WTC11 (cell line): ENCODE measurements at places on chromosomes 2 and 18. TPM values are rescaled to one million over a fixed set of nuclear protein-coding genes. Genes with fewer than 3 reads are reported as not detected.

The ITGB6 gene
- total RNA-seq: 0.07 to 0.14 TPM in 2 of 3 replicates, not detected in the other

The AQP12A gene
- total RNA-seq: not detected in 3 replicates

The IL1RL1 gene
- total RNA-seq: 0.05 TPM in 1 of 3 replicates, not detected in the others

The IL36A gene
- total RNA-seq: not detected in 3 replicates

DNA sequence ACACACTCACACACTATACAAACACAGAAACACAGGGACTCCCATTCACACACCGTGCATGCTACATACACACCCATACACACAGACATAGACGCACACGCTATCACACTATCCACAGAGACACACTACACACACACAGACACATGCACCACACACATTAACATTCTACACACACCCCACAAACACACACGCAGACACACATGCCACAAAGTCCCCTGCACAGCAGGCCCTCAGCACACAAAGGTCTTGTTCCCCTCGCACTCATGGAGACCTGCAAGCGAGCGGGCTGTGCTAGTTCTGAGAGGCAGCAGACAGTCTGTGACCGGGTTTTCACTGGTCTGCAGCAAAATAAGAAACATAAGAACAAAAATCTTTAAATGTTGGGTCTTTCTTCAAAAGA, 429.6 kb upstream of the SALL3 start:
- no peak for DNase-seq

GRCh38 chr2:21467910-21468309, 344.1 kb downstream of the TDRD15 start:
- DNase-seq: no peak

GRCh38 chr2:10026940-10027569, 16.3 kb upstream of the KLF11 start:
- no peak for DNase-seq

GRCh38 chr2:128646691-128647090, 328.0 kb upstream of the HS6ST1 start:
- no peak for DNase-seq

- DNase-seq: no peak
Measured at GRCh38 chr2:84894758-84895520, 10.5 kb upstream of the TMSB10 start.

- DNase-seq: no peak
Measured at GRCh38 chr18:45519411-45520280, 95.6 kb upstream of the SLC14A2 start.

- no peak for DNase-seq
Measured at GRCh38 chr2:74051504-74051903, 66.8 kb downstream of the TET3 start.

DNA sequence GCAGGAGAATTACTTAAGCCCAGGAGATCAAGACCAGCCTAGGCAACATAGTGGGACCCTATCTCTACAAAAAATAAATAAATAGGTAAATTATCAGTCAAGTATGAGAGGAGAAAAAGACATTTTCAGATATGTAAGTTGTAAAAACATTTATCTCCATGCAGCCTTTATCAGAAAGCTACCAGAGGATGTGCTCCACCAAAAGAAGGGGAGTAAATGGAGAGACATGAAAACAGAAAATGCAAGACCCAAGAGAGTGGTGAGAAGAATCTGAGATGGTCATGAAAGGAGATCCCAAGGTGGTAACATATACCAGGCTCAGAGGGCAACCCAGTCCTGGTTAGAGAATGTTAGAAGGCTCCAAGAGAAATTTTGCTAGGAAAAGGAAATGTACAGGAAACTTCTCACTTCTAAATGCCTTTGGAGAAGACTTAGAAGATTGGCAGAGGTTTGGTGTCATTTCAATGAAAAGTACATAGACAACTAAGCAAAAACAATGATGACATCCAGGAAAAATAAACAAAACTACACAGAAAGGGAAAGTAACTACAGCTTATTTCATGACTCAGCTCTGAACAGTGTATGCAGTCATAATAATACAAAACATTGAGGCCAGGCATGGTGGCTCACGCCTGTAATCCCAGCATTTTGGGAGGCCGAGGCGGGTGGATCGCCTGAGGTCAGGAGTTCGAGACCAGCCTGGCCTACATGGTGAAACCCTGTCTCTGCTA, 19.5 kb downstream of the CIB4 start:
- DNase-seq: no peak

DNA sequence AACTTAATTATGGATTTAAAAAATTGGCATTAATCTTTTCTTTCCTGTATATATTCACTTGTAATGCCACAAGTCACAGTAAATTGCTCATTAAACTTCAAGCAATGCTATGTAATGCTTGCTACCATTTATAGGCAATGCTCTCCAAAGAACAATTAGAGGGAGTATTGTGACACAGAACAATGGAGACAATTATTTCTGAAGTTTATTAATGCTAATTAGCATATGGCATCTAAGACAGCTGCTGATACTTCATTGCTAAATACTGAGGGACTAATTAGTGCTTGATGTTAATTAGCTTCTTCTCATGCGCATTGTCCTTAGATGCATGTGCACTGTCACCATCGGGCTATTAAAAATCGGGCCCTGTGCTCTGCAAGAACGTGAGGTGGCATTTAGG, 1012.8 kb downstream of the SOCS6 start:
- no peak for DNase-seq

GRCh38 chr18:7038330-7038851, 79.2 kb downstream of the LAMA1 start:
- DNase-seq: peak; percentile 90

GRCh38 chr2:30963184-30963583, 155.9 kb upstream of the CAPN13 start:
- DNase-seq: no peak

DNA sequence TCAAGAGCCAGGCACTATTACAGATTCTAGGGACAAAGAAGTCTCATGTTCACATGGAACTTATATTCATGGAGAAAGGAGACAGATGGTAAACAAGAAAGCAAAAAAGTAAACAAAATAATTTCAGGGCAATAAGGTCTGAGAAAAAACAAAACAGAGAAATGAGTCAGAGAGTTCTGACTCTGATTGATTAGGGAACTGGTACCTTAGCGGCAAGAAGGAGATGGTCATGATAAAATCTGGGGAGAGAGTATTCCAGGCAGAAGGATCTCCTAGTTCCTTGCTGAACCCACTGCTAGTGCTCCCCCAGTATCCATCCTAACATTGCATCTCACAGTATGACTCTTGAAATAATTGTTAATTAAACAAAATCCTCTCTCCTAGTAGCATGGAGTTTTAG, 161.8 kb upstream of the KLF7 start:
- no peak for DNase-seq
